Activated naive CD4-positive, alpha-beta T cell treated with anti-CD3 and anti-CD28 coated beads, Interleukin-2, amount 10 ng/mL, durations not matched to agents 7 days and 5 days (primary cell): ENCODE measurements at places on chromosomes 12 and 14.

DNA sequence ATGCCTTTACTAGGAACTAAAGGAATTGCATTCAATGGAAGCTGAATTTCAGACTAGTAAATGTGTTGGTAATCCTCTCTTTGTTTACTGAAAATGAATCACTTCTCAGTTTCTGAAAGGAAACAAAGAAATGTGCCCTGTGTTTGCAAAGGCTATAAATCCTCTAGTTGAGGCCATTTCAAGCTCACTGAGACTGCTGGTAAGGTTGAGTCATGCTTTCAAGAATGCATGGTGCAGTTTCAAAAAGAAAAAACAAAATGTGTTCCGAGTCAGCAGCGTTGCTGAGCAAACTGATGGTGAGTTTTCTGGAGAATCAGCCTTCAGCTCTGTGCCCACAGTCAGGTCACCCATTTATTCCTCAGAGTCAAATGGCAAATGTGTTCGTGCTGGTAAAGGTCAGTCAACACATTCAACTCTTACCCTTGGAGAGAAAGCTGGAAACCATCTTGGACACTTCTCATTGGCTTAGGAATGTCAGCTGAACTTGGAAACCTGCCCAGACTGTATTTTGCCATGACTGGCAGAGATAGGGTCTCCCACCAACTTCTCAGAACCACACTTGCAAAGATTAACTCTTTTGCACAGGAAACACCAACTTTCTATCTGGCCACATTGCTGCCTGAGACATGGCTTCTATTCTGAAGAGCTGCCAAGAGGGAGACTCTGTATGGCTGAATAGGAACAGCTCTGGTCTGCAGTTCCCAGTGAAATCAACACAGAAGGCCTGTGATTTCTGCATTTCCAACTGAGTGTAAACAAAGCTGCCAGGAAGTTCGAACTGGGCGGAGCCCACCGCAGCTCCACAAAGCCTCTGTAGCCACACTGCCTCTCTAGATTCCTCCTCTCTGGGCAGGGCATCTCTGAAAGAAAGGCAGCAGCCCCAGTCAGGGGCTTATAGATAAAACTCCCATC, 484.4 kb downstream of the ATP23 start:
- peaks cover 37% of the 10 kb centered on the region for H3K4me1 ChIP-seq
- H3K36me3 ChIP-seq: no peaks in the 10 kb centered on the region
- H3K4me3 ChIP-seq: no peak overlapping the region
- peak overlapping the region; percentile 89 for H3K27ac ChIP-seq

- peaks cover 73% of the 10 kb centered on the region for H3K4me1 ChIP-seq
- H3K27me3 ChIP-seq: peaks cover 3% of the 10 kb centered on the region
- H3K27ac ChIP-seq: peak overlapping the region; percentile 96
- peaks cover 60% of the 10 kb centered on the region for H3K36me3 ChIP-seq
- no peak for DNase-seq
Observed at GRCh38 chr12:6952863-6953441, 1.8 kb downstream of the PTPN6 start.

DNA sequence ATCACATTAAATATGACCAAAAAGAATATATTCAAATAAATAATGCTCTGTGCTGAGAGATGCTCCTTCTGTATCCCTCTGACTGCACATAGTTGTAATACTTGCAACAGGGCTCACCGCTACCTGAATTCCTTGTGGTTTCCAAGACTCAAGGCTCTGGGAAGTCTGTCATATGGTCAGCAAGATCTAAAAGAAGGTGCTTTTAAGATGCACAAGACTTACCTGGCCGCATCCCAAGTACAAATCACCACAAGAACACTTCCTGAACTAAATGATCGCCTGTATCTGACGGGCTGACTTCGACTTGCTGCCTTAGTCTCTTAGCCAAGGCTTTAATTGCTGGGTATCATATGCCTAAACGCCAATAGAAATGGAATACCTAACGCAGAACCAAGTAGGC, 67.2 kb downstream of the HECTD4 start:
- peaks cover 22% of the 10 kb centered on the region for H3K36me3 ChIP-seq
- H3K27me3 ChIP-seq: no peaks in the 10 kb centered on the region
- H3K27ac ChIP-seq: no peak overlapping the region

DNA sequence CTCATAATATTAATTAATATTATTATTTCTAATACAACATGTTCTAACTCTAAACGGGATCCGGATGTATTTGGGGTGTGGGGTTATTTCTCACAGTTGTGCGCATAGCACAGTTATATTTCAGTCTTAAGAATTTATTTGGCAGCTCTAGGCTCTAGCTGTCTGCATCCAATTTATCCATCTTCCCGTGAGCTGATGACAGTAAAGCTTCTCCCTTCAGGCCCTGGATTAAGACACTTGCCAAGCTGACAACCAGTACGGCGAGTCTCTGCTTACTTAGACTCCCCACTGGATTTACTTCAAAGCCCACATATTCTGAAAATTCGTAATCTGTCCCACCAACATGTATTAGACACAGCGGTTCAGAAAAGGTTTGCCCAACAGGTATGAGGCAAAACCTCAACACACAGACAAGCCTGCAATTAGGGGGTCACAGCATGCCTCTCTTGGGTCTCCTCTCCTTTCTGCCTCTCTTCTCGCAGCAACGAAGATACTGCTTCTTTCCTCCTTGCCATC, 232.9 kb upstream of the TMTC1 start:
- no peaks in the 10 kb centered on the region for H3K27me3 ChIP-seq
- no peak for DNase-seq
- H3K27ac ChIP-seq: no peak overlapping the region
- H3K4me3 ChIP-seq: no peak overlapping the region

- H3K27ac ChIP-seq: no peak overlapping the region
- H3K4me3 ChIP-seq: no peak overlapping the region
- no peak for DNase-seq
- peaks cover 59% of the 10 kb centered on the region for H3K27me3 ChIP-seq
- peaks cover 12% of the 10 kb centered on the region for H3K4me1 ChIP-seq
Observed at GRCh38 chr12:54311051-54311450, 10.2 kb upstream of the NFE2 start.

GRCh38 chr12:84877340-84877739, 35.3 kb downstream of the SLC6A15 start:
- no peaks in the 10 kb centered on the region for H3K27me3 ChIP-seq
- H3K27ac ChIP-seq: no peak overlapping the region
- DNase-seq: no peak

- H3K27me3 ChIP-seq: peaks cover 13% of the 10 kb centered on the region
- no peaks in the 10 kb centered on the region for H3K4me1 ChIP-seq
- no peak overlapping the region for H3K4me3 ChIP-seq
- no peak for DNase-seq
- H3K27ac ChIP-seq: no peak overlapping the region
Observed at GRCh38 chr12:108442067-108442466, 73.0 kb upstream of the FICD start.

- no peak overlapping the region for H3K27ac ChIP-seq
- H3K36me3 ChIP-seq: no peaks in the 10 kb centered on the region
- H3K4me3 ChIP-seq: no peak overlapping the region
- peaks cover 5% of the 10 kb centered on the region for H3K27me3 ChIP-seq
- no peaks in the 10 kb centered on the region for H3K4me1 ChIP-seq
Observed at GRCh38 chr12:71721783-71722505, 32.7 kb upstream of the RAB21 start.

- H3K36me3 ChIP-seq: no peaks in the 10 kb centered on the region
- no peaks in the 10 kb centered on the region for H3K4me1 ChIP-seq
- DNase-seq: no peak
- no peaks in the 10 kb centered on the region for H3K27me3 ChIP-seq
- no peak overlapping the region for H3K4me3 ChIP-seq
Observed at GRCh38 chr12:5259523-5259922, 172.4 kb upstream of the NTF3 start.

GRCh38 chr12:25463521-25463920, 89.6 kb downstream of the LMNTD1 start:
- DNase-seq: no peak
- H3K27me3 ChIP-seq: no peaks in the 10 kb centered on the region
- no peak overlapping the region for H3K4me3 ChIP-seq
- H3K36me3 ChIP-seq: no peaks in the 10 kb centered on the region
- no peak overlapping the region for H3K27ac ChIP-seq

- H3K36me3 ChIP-seq: no peaks in the 10 kb centered on the region
- no peak overlapping the region for H3K4me3 ChIP-seq
- no peaks in the 10 kb centered on the region for H3K4me1 ChIP-seq
- no peak for DNase-seq
- H3K27me3 ChIP-seq: no peaks in the 10 kb centered on the region
Observed at GRCh38 chr12:125981610-125982253, 916.5 kb downstream of the AACS start.

DNA sequence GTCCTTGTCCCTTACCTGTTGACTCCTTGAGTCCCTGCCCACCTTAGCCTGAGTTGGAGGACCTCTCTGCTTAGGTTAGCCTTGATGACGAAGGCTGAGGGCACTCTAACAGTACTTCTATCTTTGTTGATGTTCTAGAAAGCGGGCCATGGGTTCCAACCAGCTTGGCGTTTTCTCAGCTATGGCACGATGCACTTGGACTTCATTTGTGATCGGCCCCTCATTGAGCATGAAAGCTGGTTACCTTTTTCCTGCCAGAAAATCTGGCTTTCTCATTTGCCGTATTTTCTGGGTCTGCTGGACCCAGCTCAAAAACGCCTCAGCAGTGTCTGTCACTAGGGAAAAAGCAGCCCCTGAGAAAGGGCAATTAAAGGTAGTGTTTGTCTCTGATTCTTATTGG, 290.8 kb downstream of the EMP1 start:
- H3K4me3 ChIP-seq: no peak overlapping the region

- H3K4me1 ChIP-seq: no peaks in the 10 kb centered on the region
- no peak overlapping the region for H3K27ac ChIP-seq
- H3K36me3 ChIP-seq: no peaks in the 10 kb centered on the region
- DNase-seq: no peak
Observed at GRCh38 chr12:104935886-104936285, 22.2 kb downstream of the SLC41A2 start.

GRCh38 chr12:1838994-1839365, 18.6 kb downstream of the LRTM2 start:
- H3K4me1 ChIP-seq: no peaks in the 10 kb centered on the region
- H3K27ac ChIP-seq: no peak overlapping the region
- DNase-seq: no peak
- H3K4me3 ChIP-seq: no peak overlapping the region

- H3K27me3 ChIP-seq: no peaks in the 10 kb centered on the region
- H3K36me3 ChIP-seq: peaks cover 10% of the 10 kb centered on the region
- no peak overlapping the region for H3K4me3 ChIP-seq
Observed at GRCh38 chr14:75158843-75159614, 17.4 kb downstream of the TMED10 start.

GRCh38 chr14:61813096-61813606, 50.9 kb downstream of the SNAPC1 start:
- peak overlapping the region; percentile 31 for H3K27ac ChIP-seq
- peaks cover 13% of the 10 kb centered on the region for H3K36me3 ChIP-seq
- peaks cover 10% of the 10 kb centered on the region for H3K4me1 ChIP-seq
- peak overlapping the region; percentile 67 for H3K4me3 ChIP-seq
- H3K27me3 ChIP-seq: peaks cover 91% of the 10 kb centered on the region

DNA sequence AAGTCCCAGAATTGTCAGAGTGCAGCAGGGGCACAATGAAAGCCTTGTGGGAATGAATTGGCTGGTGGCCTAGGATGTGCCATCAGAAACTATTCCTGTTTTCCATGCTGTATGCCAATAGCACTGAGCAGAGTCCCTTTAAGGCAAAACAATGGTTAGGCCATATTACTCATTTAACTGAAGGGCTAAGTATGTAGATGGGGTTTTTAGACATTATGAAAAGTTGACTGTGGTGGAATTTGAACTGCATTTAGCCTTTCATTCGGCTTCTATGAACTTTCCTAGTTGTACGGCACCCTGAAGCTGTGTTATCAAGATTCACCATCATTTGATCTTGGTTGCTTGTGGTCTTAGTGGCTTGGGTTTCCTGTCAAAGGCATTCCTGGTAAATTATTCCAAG, 24.8 kb downstream of the IL26 start:
- H3K4me1 ChIP-seq: peaks cover 40% of the 10 kb centered on the region
- H3K36me3 ChIP-seq: peaks cover 1% of the 10 kb centered on the region
- no peak overlapping the region for H3K27ac ChIP-seq
- DNase-seq: no peak
- H3K27me3 ChIP-seq: no peaks in the 10 kb centered on the region
- H3K4me3 ChIP-seq: no peak overlapping the region

- H3K27ac ChIP-seq: no peak overlapping the region
- no peaks in the 10 kb centered on the region for H3K4me1 ChIP-seq
- H3K36me3 ChIP-seq: no peaks in the 10 kb centered on the region
- no peak for DNase-seq
Observed at GRCh38 chr14:81625343-81625742, 91.7 kb upstream of the SEL1L start.

- peak overlapping the region; percentile 75 for H3K27ac ChIP-seq
- peaks cover 5% of the 10 kb centered on the region for H3K36me3 ChIP-seq
- peaks cover 15% of the 10 kb centered on the region for H3K27me3 ChIP-seq
- peak; percentile 85 for DNase-seq
Observed at GRCh38 chr12:127165567-127166392, 1101.2 kb upstream of the TMEM132C start.

DNA sequence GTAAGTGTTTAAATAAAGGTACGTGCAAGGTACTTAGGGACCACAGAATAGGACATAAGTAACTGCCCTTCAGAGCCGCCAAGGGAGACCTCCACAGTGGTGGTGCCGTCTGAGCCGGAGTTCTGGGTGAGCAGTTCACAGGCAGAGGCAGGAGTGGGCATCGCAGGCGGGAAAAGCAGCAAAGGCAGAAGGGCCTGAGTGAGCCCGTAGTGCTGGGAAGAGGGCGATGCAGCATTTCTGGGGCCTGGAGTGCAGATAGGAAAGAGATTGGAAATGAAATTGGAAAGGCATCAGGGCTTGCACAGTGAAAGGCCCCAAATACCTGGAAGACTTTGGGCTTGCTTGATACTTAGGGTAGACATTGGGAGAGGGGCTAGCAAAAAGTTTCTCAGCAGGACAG, 32.9 kb downstream of the EVL start:
- H3K27ac ChIP-seq: peak overlapping the region; percentile 87
- H3K4me3 ChIP-seq: no peak overlapping the region
- peaks cover 87% of the 10 kb centered on the region for H3K36me3 ChIP-seq

GRCh38 chr14:65499138-65499537, 86.6 kb downstream of the FUT8 start:
- no peak for DNase-seq
- H3K36me3 ChIP-seq: peaks cover 19% of the 10 kb centered on the region

- no peak overlapping the region for H3K27ac ChIP-seq
- no peaks in the 10 kb centered on the region for H3K27me3 ChIP-seq
- peaks cover 9% of the 10 kb centered on the region for H3K36me3 ChIP-seq
- no peaks in the 10 kb centered on the region for H3K4me1 ChIP-seq
- H3K4me3 ChIP-seq: no peak overlapping the region
Observed at GRCh38 chr12:2833327-2833726, 1.5 kb downstream of the NRIP2 start.
